Kidney (tissue), 22 donors: ENCODE measurements at places on chromosomes 16 and 17. TPM values are rescaled to one million over a fixed set of nuclear protein-coding genes. Genes with fewer than 3 reads are reported as not detected.

Gene CD300H
- not detected for polyA plus RNA-seq

Gene OTOP2
- polyA plus RNA-seq, result not detected

Gene ICAM2
- polyA plus RNA-seq, result 55.8 TPM

Gene CDK3
- 7.4 TPM for polyA plus RNA-seq

Gene TMEM114
- not detected for polyA plus RNA-seq

Gene ADAD2
- 0.80 TPM for polyA plus RNA-seq
